ENCODE measurements at places on chromosomes 12 and 14.

GRCh38 chr14:101456246-101457175 lies 104.8 kb upstream of the DIO3 start:
- DNase-seq = no peak

DNA sequence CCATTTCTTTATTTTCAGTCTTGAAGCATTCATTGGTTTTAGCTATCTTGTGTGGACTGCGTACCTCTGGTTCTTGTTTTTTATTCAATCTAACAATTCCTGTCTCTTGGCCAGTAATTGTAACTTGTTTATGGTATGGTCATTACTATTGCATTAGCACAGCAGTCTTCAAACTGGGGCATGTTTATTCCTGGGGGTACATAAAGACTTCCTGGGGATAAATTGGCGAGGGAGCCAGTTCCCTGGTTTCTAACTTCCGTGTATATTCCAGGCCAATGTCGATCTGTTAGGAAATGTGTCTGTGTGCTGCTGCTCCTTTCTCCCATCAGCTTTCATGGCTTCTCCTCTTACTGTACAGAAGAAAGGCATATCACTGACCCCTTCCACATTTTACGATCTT lies 13.7 kb upstream of the EVL start:
- DNase-seq = no peak

DNA sequence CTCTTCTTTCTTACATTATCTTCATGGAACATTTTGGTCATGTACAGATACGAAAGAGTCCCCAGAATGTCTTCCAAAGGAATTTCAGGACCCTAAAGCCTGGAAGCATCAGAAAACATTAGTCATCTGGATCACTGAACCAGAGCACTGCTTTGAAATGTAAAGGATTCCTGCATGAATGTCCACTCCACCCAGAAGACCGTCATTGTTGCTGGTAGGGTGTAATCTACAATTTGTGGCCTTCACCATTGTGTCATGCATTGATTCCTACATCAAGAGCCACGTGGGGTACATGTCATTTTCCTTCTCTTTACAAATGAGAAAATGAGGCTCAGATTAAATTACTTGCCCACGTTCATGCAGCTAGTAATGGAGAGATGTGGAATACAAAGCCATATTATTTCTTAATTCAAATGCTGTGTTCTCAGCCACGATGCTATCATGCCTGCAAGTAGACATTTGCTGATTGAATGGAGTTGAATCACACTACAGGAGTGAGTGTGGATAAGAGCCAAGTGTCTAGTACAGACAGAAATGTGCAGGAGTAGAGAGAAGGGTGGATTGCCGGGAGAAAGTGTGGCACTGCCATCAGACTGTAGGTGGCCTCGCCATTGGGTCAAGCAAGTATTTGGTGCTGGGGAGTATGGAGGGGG lies 231.2 kb downstream of the C12orf75 start:
- DNase-seq = no peak

GRCh38 chr12:57888409-57889157 lies 42.1 kb upstream of the CTDSP2 start:
- peak; percentile 42 for DNase-seq

DNA sequence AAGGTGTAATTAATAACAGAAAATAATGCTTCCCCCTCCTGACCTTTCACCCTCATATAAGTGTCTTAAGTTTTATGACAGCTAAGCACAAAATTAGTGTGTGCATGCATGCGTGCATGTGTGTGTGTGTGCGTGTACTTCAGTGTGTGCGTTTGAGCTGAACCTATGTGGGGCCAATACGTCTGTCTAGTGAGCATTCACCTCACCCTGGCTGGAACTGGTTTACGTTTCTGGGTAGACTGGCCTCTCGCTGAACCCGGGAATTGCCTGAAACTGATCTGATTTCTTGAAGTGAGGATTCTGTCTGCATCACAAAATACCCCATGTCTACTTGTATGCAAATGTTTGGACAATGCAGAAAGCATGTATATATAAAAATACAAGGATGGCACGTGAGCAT lies 68.2 kb upstream of the TBX3 start:
- DNase-seq = no peak

DNA sequence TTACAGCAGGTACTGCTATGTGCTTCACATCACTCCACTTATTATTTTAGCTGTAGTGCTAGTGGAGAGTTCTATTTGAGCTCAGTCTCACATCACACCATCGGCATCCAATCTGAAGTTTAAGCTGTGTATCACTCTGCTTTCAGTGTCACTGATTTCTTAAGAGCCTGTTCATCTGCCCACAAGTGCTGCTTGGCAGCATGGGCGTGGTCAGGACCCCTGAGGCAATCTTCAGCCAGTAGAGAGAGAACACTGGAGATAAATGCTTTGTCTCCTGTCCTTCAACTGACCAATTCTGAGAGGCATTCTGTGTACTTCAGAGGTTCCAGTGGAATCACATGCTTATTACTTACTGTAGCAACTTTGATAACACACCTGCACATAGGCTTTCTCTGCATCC lies 728.8 kb downstream of the RPS29 start:
- no peak for DNase-seq

DNA sequence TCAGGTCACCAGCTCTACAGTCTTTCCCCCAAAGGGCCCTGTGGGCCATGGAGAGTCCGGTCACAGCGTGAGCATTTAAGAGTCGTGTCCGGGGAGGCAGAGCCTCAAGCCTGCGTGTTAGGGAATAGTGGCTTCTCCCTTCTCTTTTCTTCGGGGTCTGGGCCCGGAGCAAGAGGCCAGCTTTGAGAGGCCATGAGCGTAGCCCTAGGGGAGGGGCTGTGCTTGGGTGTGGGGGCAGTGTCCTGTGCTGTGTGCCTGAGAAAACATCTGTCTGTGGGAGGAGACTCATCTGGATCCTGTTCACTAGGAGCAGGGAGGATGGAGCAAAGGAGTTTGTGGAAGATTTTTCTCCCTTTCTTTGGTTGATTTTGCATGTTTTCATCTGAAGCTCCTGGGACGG lies 5.3 kb downstream of the LRP1-AS start:
- DNase-seq = no peak

- DNase-seq = no peak
Observed at GRCh38 chr12:15481846-15482245, 159.5 kb downstream of the PTPRO start.

DNA sequence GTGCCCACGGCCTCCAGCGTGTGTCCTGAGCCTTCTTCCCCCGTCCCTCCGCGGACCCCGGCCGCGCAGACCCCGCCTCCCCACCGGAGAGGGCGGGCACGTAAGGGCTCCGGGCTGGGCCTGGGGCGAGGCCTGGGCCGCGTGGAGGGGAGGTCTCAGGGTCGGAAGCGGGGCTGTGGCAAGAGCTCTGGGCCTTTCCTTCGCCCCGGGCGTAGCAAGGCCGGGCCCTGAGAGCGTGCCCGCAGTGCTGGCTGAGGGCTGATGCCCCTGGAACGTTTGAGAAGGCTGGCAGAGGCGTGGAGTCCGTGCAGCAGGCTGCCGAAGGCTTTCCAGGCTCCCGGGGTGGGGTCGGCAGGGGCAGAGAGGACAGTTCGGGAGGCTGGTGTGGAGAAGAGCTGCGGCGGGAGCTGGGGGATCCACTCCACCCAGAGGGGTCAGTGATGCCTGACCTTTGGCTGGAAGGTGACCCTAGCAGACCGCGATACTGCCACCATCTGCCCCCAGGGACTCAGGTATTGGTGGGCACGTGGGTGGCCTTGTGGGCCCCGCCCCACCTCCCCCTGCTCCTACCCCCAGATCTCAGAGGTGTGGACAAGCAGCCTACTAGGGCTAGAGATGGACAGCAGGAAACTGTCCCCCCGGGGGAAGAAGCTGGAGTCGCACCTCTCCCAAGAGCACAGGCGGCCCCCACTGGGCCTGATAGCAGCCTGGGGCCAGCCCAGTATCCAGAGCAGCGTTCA lies 558 bp downstream of the TEX22 start:
- no peak for DNase-seq

DNA sequence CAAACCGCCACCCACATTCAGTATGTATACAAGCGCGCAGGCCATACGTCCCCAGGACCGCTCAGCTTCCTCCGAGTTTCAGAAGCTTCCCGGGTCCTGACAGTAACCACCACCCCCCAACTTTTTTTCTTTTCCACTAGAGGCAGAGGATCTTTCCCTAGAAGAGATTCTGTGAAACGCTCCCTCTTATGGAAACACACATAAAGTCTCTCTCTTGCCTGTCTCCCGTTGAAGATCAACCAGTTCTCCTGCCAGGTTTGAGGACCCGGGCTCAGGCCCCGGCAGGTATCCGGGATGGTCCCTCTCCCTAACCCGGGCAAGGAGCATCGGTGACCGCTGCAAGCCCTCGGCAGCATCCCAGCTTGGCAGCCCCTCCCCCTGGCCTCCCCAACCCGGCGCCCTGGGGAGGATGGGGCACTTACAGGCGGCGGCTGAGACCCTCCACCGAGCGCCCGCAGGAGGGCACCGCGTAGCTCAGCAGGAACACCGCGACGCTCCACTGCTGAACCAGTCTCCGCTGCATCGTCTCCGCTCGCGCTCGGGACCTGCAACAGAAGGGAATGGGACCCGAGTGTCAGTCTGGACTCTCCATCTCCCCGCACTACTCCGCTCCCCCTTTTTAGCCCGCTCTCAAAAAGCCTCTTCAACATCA lies 3.4 kb downstream of the PTHLH start:
- DNase-seq = no peak

DNA sequence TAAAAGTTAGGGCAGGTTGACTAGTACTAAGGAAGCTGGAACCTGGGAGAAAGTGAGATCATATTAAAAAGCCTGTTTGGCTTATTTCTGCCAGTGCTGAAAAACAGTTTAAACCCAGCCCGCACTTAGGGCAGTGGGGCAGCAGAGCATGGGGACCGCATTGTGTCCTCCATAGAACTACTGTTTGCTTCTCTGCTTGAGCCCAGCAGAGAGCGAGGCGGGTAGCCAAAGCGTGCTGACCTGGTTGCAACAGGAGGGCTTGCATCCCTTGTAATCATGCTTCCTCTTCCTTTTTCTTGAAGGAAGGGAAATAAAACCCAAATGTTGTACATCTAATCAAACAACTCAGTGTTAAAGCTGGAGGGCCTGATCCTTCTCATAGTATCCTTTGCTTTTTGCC lies 82.5 kb upstream of the HOXC13 start:
- DNase-seq = no peak

DNA sequence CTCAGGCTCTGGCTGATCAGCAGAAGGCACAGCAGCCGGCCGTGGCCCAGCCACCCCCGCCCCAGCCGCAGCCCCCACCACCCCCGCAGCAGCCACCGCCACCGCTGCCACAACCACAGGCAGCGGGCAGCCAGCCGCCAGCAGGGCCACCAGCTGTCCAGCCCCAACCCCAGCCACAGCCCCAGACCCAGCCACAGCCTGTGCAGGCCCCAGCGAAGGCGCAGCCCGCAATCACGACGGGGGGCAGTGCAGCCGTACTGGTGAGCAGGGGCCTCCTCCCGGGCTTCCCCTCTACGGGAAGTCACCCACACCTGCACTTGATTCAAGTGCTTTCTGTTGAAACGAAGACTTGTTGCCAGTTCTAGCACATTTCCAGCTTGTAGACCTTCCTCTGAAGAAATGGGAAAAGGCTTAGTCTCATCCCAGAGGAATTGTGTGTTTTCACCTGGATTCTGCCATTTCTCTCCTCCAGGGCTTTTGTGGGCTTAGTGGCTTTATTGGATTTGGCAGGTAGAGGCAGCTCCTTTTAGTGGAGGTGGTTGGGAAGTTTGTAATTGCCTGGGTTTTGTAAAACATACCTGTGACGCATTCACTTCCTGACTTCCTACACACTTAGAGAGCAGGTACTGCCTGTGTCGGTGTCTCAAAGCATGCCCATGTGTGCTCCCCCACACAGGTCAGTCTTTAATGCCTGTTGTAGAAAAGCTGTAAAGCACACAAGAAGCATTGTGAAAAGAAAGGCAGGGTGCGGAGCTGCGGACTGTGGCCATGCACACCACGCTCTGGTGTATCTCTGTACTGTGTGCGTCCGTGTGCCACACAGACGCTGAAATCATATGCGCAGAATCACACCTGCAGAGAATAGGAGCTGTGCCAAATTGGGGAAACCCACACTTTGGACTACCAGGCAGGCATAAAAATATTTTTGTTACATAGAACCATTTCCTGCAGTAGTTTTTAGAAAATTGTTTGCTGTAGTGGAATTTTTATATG lies 90.5 kb downstream of the DDX51 start:
- DNase-seq = no peak

- no peak for DNase-seq
Observed at GRCh38 chr12:48145981-48146380, 11.3 kb downstream of the ASB8 start.

DNA sequence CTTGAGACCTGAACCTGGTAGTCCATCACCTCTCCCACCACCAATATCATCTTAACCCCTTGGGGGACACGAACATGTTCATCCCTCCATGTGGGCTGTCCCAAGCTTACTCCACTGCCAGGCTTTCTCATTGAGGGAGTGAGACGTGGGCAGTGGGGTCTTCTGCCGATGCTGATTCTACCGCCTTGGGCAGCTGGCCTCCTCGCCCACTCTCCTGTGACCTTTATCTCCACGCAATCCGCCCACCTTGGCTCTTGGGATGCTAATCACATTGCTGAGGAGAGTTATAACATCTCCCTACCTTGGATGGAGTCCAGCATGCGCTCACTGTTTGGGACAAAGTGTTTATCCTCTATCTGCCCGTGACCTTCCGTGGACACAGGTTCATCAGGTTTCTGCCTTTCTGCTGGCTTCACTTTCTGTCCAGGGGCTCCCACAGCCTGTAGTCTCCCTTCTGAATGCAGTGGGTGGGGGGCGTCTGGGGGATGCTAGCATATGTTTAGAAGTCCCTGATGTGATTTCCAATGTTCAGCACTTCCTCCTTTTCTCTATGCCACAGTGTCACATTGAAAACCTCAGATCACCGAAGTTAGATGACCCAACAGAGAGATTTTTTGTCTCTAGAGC lies 53.2 kb upstream of the ESRRB start:
- no peak for DNase-seq

GRCh38 chr12:28925719-28926376 lies 223.2 kb upstream of the FAR2 start:
- no peak for DNase-seq

- no peak for DNase-seq
Observed at GRCh38 chr14:64158608-64159007, 135.6 kb downstream of the ESR2 start.

DNA sequence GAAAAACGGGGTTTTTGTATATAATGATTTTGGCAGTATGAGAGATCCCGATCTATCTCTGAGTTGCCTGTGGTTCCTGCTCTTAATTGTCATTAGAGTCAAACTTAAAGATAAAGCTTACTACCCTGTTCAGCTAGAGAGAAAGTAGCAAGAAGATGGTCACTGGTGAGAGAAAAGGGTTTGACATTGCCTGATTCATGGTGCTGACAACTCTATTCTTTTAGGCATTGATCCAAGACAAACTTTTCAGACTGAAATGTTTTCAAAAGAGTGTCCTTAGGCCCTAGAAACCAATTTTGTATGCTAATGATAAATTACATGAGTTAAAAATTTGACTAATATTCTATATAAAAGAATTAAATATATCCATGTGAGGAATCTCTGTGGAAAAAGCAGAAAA lies 35.1 kb downstream of the PELI2 start:
- DNase-seq = no peak

GRCh38 chr12:91937009-91937408 lies 208.6 kb downstream of the BTG1 start:
- DNase-seq = no peak

DNA sequence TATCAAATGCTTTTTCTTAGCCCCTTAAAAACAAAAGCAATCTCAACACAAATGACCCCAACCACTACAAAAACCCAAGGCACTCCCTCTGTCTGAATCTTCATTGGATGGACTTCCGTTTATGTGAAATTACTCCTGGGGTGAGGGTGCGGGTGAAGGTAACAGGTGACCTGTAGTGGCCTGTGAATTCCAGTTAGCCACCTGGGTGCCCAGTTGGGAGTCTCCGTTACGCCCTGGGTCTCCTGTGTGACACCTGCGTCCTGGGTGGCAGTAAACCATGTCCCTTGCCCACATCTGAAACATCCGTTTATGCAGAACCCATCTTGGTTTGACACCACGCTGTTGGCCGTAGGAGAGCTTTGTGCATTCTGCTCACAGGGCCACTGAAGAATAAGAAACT lies 62.6 kb downstream of the CCDC92 start:
- DNase-seq = no peak

Data from C1 segment of cervical spinal cord (tissue), 14 donors.